ENCODE measurements at places on chromosomes 7 and 10.

DNA sequence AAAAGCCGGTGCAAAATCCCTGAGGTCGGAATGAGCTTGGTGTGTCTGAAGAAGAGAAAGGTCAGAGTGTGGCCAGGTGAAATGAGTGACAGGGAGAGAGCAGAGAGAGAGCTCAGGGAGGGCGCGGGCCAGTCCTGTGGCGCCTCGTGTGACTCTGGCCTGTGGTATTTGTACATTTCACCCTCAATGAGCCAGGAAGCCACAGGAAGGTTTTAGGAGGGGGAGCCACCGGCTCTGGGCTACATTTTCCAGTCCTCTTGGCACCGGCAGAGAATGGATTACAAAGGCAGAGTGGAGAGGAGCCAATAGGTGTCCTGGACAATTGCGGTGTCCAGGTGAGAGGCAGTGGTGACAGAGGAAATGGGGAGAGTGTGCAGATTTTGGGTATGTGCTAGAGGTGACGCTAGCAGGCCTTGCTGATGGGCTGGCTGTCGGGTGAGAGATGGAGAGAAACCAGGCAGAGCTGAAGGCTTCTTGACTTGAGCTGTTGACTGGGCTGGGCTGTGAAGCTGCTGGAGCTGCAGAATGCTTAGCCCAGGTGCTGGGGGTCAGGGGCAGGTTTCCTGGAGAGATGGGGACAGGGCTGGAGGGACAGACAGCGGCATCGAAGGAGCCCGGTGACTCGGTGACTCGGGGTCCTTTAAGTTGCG, 38.1 kb downstream of the COL13A1 start:
- DNase-seq: peak; percentile 76

DNA sequence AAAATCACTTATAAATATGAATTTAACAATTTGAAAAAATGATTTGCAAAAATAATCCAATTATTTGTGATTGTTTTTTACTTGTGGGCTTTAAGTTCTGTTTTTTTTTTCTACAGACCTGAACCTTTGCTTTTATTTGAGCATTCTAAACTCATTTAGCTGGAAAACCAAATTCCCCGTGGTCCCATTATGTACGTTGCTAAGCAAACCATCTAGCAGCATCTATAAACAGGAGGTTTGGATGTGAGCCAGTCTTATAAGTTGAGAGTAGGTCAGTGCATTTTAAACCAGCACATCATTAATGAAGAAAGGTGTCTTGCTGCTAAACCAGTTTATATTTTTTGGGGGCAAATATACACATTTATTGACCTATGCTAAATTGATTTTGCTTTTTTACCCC, 77.3 kb downstream of the LRRN3 start:
- no peak for DNase-seq

DNA sequence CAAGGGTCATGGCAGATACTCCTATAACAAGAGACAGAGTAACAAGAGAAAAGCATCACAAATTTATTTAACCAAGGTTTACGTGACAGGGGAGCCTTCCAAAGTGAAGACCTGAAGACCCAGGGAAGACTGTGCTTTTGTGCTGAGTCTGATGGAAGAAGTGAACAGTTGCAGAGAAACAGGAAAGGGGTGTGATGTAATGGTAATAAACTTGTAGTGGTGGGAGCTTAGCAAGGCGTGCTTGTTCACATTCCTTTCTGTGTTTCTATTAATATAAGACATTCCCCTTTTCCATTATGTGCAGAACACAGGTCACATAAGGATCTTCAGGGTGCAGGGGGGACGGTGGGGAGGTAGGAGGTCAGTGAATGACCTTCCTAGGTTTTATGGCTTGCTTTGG, 25.5 kb upstream of the C10orf67 start:
- DNase-seq: peak; percentile 21

DNA sequence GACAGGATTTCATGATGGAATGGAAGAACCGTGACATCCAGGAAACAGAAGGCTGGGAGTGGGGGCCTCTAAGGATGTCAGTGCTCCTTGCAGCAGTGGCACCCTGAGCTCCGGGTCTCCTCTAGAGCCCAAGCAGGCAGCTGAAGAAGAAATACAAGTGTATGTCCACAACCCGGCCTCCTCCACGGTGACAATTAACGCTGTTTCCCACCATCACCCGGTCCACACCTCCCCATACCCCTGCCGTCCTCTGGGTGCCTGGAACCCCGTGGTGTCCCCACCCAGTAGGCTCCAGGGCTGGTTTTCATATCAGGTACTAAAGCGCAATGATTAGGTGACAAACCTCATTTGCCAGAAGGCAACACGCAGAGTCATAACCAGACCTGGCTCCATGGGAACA, 30.3 kb downstream of the GRID1 start:
- DNase-seq: no peak

- no peak for DNase-seq
Observed at GRCh38 chr10:4285121-4285520, 500.1 kb upstream of the KLF6 start.

DNA sequence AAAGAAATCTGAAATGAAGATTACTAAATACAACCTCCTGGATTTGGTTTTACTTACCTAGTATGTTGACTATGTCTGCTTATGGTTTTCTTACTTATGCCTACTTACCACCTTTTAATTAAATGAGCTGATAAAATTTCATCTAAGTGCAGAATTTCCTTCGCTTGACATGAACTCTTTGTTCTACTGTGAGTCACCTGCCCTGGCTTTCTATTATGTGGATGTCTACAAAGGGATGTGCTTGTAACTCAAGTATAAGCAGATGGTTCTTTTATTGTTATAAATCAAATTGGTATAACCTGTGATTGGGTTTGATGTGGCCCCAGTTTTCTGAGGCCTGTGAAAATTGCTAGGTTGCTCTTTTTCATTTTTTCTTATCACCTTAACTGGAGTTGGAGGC, 389.1 kb upstream of the ANKRD30A start:
- DNase-seq: no peak

DNA sequence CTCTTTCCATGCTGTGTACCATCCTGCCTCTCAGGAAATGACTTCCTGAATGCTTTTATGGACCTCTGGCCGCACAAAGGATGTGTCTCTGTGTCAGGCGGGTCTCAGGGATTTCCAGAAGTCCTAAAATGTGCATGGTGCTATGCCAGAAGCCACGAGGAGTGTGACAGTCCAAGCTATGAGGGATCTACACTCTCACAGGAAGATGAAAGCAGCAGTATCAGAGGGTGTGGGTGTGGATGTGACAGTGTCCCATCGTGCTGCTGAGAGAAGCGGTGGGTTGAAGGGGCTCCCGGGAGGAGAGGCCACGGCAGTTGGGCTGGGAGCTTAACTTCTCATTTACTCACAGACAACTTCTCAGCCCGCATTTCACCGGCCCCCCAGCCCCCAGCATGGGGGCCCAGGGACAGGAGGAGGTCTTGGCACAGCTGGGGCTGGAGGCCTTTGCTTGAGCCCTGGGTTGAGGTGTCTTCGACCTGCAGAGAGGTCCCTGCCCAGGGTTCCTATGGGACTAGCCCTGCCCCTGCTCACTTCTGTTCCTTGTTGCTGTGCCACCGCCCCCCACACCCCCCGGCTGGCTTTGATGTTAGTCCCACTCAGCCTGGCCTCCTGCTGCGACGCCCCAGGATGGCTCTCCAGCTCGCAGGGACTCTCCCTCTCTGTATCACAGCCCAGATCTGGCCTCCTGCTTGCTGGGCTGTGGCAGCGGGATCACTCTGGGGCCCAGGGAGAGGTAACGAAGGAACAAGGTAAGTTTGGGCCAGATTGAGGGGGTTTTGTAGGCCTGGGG, 30.8 kb upstream of the EMX2 start:
- DNase-seq: no peak

DNA sequence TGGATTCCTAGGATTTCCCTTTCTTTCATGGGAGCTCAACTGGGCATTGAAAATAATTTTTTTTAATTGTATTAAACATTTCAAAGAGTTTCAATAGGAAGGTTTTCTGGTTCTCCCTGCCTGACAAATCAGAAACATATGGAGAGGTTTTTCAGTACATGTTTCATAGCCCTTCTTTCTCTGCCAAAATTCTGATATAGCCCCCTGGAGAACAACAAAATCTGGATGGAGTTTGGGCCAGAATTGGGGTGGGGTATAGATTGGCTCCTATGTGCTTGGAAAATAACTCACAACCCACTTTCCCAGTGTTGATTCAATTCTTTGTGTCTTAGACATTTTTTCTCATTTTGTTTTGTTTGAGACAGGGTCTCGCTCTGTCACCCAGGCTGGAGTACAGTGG, 24.6 kb upstream of the EIF4H start:
- no peak for DNase-seq

GRCh38 chr7:123709525-123709924, 39.3 kb downstream of the WASL start:
- DNase-seq: no peak

DNA sequence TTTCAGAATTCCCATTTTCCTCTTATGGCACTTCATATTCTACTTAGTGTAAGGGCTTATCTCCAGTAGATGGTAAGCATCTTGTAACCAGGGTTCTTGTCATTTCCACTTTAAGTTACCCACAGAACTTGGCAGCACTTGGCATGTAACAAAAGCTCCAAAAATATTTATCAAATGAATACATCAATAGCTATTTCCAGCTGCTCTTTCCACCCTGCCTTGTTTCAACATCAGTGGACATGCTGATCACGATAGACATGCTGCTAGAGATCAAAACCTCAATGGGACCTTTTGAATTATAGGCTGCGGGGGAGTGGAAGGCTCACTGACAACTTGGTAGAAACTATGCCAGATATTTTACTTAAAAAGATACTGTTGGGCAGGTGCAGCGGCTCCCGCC, 32.9 kb downstream of the HOXA1 start:
- no peak for DNase-seq

DNA sequence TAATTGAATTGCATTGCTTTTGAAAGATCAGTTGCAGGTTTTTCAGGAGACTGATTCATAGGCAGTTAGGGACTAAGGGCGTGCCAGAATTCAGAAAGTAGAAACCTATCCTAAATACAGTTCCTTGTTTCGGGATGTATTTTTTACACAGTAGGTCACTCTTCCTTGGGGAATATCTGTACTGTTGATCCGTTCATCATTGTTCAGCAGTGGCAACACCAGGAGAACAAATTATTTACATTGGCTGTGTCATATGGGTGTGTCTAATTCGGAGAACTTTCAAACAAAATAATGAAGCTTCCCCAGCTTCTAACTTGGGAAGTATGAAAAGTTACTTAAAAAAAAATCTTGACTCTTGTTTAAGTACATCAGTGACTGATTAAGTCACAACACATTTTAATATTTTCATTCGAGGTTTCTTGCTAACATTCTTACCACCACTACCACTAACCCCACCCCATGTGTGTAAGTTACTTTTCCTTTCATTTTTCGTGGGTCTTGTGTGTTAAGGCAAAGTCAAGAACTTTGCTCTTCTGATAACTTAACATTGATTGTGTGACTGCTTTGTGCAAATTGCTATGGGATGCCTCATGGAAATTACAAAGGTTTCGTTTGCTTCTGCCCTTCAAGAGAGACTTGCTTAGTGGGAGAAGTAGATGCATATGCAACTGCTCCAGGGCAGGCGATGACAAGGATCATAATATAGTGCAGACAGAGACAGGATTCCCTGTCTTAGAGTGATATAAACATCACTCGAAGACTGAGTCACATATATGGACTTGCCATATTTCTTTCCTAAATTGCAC, 43.8 kb upstream of the RPA3 start:
- DNase-seq: peak; percentile 33

GRCh38 chr7:2029936-2030335, 202.8 kb downstream of the MAD1L1 start:
- DNase-seq: no peak

DNA sequence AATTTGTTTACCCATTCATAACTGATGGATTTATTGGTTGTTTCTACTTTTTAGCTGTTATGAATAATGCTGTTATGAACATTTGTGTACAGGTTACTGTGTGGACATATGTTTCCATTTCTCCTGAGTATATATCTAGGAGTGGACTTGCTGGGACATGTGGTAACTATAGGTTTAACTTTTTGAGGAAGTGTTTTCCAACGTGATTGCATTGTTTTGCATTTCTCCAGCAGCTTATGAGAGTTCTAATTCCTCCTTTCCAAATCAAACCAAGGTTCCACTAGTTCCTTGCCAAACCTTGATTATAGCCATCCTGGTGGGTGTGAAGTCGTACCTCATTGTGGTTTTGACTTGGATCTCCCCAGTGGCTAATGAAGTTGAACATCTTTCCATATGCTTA, 2.6 kb upstream of the PRF1 start:
- DNase-seq: no peak

DNA sequence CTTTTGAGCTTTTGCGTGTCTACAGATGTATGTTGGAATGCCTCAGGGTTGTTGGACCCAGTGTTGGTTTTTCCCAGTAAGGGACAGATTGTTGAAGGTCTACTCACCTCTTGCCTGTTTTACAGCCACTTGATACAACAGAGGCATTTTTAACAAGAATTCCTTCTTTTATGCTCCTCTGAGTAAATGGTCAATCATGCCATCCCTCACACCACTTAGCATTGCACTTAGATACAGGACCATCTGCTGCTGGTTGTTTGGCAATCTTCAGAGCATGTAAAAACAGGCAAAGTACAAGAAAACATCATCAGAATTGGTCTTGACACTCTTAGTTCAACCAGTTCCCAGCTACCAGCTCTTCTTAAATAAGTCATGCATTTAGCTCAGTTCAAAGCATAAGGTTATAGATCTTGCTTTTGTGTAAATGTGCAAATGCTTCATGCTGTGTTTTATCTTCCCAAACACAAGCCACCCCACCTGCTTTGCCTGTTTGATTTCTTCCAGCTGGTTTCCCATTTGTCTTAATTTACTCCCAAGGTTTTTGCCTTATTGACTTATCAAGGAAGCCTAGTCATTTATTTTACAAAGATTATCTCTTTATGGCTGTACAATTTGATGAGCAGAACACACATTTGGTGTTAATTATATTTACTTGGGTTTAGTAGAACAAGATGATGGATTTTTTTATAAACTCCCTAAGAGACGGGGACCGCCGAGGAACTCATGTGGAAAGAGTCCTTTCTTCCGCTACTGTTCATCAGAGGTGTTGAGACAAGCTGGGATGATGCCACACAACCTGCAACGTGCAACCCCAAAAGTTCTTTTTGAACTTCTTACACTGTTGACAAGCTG, 136.6 kb downstream of the AHR start:
- DNase-seq: no peak

- DNase-seq: no peak
Observed at GRCh38 chr7:151721694-151722093, 155.2 kb downstream of the PRKAG2 start.

DNA sequence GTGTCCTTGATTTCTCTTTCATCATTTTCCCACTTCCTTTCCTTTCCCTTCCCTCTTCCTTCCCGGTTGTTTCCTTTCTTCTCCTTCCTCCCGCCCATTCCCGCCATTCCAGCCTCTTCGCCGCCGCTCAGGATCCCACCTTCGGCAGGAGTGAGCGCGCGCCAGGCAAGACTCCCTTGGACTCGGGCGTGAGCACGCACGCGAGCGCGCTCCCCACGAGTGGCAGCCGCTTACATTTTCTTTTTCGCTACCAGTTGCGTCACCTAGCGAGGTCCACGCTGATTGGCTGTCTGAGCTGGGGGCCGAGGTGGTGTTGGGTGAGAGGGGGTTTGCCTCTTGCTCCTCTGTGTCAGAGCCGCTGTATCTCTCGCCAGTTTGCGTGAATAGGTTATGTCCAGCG, 11.8 kb downstream of the ZAN start:
- peak; percentile 37 for DNase-seq
